ENCODE measurements at places on chromosomes 4 and X.

DNA sequence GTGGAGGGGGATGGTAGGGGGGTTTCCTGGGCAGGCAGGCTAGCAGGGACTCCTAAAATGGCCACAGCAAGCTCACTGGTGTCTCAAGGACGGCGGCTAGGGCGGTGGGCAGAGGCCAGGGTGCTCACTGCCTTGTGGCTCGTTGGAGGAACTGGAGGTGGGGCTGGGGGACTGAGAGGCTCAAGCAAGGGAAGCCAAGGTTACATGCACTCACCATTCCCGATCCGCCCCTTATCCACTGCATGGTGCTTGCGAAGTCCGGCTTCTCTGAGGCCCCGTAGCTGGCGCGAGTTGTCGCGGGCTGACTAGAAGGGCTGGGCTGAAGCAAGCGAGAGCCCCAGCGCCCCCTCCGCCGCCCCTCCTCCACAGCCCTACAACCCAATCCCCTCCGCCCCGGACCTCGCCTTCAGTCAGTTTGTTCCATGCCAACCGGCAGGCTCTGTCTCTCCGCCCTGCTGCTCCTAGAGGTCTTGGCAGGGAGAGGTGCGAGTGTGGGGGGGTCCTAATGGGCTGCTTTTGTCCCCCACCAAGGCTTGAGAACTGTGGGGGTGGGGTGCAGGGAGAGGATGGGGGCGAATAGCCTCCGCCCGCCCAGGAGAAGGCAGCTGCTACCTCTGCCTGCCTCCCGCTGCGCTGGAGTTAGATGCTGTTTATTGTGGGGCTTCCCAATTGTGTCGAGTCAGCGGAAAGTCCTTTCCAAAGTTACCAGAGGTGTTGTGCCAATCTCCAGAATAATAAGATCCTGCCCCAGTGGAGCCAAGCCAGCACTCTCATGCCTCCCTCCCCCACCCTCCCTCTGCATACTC is at the start of gene ARHGEF9:
Gene ARHGEF9, minus strand, starts transcription at position 313 of the 806 bp plus-strand sequence. Its CDS starts 69 bp downstream, at position 244.
- no peak for DNase-seq

DNA sequence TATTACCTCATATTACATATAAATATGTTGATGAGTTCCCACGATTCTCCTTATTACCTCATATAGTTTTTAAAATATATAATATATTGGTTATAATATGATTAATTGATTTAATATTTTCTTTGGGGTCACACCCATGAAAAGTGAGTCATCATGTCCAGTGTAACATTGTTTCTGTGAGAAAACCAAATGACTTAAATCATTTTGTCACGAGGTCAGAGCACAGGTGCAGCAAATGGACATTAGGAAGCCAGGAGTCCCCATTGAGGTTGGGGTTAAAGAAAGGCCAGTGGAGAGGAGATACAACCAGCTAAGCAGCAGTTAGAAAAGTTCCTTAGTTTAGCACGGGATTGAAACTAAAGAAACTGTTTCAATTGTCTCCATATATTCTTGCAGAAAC is 133.9 kb upstream of the RAPGEF2 start:
- DNase-seq, result no peak

- no peak for DNase-seq
Observed at GRCh38 chr4:70844180-70844579, 4.5 kb upstream of the GRSF1 start.

GRCh38 chr4:11765849-11766453 is 337.3 kb upstream of the HS3ST1 start:
- DNase-seq, result peak; percentile 10

DNA sequence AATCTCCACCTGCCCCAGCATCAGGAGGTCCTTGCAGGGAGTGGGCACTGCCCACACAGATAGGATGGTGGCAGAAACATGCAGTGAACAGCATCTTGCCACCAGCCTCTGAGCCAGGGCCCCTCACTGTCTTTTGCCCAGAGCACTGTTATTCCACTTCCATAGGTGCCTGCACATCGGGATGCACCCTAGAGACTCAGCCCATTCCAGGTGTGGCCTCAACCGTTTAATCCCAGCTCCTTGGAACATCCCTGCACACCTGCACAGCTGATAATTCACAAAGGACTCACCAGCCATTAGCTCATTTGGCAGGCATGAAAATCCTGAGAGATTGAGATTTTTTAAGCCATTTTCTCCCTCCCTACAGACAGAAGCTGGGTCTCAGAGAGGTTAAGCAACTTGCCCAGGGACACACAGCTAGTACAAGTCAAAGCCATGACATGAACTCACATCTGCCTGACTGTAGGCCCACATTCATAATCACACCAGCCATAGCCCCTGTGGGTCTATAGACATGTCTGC is 116.3 kb downstream of the EFNB1 start:
- peak; percentile 1 for DNase-seq

GRCh38 chr4:15376594-15376993 is 51.2 kb upstream of the C1QTNF7 start:
- no peak for DNase-seq

GRCh38 chrX:149531599-149531998 is 9.2 kb upstream of the EOLA1 start:
- DNase-seq, result no peak

DNA sequence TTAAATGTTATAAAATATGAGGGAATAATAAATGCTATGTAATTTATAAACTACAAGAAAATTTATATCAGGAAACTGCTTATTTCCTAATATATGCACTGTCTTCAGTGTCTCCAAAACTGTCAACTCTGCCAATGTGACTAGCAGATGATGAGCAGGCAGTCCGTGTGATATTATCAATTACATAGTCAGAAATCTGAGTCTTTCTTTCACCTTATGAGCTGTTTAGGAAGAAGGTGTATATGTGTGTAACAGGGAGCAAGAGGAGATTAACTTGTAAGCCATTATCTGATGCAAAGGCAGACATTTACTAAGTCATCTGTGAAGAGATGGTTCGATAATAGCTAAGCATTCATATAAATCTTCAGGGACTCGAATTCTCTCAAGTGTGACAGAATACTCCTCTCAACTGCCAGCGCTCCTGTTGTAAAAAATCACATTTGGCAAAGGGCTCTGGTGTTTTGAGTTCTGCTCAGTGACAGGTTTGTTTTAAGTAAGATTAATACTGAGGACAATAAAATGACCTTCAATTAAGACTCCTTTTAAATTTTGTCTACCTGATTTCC is 79.7 kb downstream of the SNCA start:
- no peak for DNase-seq

DNA sequence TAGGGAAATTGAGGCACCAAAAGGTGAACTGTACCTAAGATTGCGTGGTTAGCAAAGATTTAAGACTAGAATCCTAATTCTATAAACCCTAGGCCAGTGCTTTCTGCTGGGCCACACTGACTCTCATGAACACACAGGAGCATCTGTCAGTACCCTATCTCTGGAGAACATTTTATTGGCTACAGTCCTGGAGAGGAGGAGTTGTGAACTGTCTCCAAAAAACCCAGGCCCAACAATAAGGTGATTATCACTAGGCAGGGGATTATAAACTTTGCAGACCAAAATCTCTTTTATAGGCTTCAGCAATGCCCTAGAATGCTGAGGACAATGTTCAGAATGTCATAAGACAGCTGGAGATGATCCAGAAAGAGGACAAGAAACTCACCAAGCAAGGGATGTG is 24.1 kb downstream of the OPHN1 start:
- no peak for DNase-seq

- DNase-seq, result no peak
Observed at GRCh38 chrX:106999002-106999975, 723 bp downstream of the MORC4 start.

- DNase-seq, result no peak
Observed at GRCh38 chr4:184671101-184671500, 21.6 kb downstream of the PRIMPOL start.

DNA sequence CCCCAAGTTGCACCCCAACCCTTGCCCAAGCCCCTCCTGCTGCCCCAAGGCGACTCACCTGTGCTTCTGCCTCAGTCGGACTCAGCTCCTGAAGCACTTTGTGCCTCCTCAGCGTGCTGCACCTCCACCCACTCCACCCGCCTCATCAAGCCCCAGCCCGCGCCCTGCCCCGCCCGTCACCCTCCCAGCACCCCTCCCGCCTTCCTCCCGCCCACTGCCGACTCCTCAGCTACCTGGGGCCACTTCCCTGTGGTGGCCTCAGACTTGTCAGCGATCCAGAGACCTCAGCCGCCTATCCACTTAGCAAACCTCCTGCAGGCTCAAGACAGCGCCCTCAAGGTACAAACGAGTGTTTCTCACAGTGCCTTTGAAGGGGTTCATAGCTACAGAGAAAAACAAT is 19.6 kb upstream of the IQCM start:
- DNase-seq, result no peak

DNA sequence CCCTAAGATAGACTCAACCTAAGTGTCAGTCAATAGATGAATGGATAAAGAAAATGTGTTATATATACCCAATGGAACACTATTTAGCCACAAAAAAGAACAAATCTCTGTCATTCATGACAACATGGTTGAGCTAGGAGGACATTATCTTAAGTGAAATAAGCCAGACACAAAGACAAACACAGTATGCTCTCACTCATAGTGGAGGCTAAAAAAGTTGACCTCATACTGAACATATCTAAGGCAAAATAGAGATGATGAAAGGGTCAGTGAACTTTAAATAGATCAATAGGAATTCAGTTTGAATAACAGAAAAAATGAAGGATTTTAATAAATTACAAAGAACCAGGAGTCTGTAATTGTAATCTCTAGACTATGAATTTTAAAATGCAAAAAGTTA is 106.5 kb downstream of the SOWAHB start:
- no peak for DNase-seq

- no peak for DNase-seq
Observed at GRCh38 chr4:106690487-106690886, 321.9 kb upstream of the GIMD1 start.
